ENCODE measurements at places on chromosomes 3 and 15. TPM values are rescaled to one million over a fixed set of nuclear protein-coding genes. Genes with fewer than 3 reads are reported as not detected.

DNA sequence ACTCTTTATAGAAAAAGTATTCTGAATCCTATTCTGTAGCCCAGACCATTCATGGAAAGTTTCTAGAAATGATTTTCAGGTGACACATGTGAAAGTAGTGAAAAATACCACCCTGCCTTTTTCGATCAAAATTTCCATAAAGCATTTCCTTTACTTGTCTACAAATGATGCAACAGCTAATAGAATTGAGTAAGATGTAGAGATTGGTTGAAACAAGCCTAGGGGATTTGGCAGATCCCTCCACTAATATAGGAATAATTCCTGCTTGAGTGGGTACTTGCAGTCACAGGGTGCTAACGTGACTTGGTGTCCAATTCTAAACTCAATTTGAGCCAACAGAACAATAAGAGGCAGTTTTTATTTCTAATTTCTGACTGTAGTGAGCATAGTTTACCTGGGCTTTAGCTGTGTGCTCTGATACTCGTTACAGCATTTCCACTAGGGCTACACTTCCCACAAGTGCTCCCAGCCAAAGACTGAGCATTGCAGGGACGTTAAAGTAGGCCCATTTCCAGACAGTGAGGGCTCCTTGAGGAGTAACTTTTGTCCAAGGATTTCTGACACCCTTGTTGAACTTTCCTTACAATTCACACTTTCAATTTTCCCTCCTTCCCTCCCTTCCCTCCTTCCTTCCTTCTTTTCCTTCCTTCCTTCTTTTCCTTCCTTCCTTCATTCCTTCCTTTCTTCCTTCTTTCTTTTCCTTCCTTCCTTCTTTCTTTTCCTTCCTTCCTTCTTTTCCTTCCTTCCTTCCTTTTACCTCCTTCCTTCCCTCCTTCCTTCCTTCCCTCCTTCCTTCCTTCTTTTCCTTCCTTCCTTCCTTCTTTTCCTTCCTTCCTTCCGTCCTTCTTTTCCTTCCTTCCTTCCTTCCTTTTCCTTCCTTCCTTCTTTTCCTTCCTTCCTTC lies 53.9 kb upstream of the TP63 start:
- no peak for DNase-seq

DNA sequence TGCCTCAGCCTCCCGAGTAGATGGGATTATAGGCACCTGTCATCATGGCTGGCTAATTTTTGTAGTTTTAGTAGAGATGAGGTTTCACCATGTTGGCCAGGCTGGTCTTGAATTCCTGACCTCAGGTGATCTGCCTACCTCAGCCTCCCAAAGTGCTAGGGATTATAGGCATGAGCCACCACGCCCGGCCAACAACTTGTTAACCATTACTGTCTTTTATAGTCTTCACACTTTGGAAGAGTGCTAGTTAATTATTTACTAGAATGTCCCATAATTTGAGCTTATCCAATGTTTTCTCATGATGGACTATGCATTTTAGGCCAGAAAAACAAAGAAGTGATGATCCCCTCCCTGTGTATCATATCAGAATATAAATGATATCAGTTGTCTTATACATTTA lies 288.6 kb upstream of the CBLB start:
- no peak for DNase-seq

DNA sequence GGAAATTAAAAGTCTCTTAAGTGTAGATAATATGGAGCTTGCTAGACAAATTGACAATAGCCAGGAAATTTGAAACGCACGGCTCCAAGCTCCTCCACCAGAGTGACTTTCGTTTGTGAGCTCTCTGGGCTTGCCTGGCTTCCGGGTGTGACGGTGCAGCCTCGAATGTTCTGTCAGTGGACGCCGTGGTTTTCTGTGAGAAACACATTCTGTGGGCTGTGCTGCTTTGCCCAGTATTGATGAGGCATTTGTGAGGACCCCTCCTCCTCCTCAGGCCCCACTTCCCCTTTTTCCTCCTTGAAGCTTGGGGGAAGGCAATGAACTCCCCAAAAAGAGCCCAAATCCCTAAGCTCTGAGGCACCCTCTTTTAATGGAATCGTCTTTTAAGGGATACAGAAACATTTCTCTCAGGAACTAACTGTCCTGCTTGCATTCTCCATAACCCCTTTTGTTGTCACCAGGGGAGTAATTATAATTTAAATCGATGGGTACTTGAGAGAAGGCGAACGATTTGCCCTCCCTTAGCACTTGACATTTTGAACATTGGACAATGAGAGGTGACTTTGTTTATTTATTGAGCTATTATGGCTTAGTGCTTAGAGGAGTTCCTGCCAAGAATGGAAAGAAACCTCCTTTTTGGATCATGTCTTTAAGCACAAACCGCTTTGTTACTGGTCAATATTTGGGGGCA lies 40.8 kb downstream of the POLR2M start:
- no peak for DNase-seq

GRCh38 chr3:52494886-52495495 lies at the start of gene STAB1:
STAB1 (plus strand) TSS chr3:52495338; CDS start chr3:52495414, 76 bp downstream.
- DNase-seq, result no peak

DNA sequence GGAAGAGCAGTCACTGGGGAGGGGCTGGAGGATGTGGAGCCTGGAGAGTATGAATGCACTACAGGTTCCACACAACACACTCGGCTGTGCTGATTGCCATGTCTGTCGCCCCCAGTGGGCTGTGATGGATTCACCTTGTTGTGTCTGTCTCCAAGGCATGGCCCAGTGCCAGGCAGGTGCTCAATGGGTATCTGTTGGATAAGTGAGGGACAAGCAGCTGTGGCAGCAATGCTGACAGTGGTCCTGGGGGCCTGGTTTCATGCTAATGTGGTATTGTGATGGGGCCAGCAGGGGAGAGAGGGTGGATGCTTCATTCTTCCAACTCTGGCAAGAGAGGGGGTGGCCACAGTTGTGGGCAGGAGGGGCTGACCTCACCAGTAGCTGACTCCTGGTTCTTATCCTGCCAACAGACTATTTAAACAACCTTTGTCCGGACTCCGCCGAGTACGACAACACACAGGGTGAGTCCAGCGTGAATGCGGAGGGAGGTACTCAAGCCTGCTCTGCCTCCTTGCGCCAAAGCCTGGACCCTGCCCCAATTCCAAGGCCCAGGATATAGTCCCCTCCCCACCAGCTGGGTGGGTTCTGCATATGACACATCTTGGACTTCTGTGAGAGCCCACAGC lies 47.3 kb upstream of the NR2C2 start:
- no peak for DNase-seq

GRCh38 chr15:22839046-22839695 lies 705 bp downstream of the NIPA2 start:
- peak; percentile 23 for DNase-seq

DNA sequence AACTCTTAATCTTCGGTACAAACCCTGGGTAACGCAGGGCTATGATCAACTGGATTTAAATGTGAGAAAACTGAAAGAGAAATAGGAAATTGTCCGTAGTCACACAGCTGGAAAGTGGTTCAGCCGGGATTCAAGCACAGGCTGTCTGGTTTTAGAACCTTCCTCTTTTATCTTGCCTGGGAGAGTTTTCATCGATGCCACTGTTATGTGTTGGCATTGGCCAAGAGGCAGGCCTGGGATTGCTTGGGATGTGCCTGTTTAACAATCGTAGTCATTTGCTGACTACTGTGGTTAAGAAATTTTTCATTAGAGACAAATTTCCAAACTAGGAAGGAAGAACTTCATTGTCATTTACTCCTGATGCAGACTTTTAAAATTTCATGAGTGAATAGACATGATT lies 4.3 kb downstream of the MCTP2 start:
- DNase-seq, result no peak

- no peak for DNase-seq
Measured at GRCh38 chr3:151379083-151379734, 5.3 kb downstream of the P2RY12 start.

The SEC22A gene
- 29.9 TPM for polyA plus RNA-seq

The LRRN1 gene
- 28.8 TPM for polyA plus RNA-seq

The DLL4 gene
- 19.7 TPM for polyA plus RNA-seq

Data from right lung (tissue), 10 donors.